ENCODE measurements at places on chromosomes 2 and 18.
A peak's percentile ranks its signal among the peaks of the same experiment; 100 is the strongest.

DNA sequence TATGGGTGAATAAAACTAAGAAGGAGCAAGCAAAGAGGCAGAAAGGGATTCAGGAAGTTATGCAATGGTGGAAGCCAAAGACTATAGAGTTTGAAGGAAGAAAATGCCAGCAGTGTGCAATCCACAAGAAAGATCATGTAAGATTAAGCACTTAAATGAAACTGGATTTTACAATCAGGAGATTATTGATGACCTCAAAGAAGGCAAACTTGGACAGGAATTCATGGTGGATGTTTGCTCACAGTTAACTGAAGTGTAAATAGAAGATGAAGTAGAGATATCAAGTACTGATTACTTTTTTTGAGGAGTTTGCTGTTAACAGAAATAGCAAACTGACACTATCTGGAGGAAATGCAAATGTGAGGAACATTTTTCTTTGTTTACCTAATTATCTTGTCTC lies 308.9 kb downstream of the RND3 start:
- DNase-seq: no peak

DNA sequence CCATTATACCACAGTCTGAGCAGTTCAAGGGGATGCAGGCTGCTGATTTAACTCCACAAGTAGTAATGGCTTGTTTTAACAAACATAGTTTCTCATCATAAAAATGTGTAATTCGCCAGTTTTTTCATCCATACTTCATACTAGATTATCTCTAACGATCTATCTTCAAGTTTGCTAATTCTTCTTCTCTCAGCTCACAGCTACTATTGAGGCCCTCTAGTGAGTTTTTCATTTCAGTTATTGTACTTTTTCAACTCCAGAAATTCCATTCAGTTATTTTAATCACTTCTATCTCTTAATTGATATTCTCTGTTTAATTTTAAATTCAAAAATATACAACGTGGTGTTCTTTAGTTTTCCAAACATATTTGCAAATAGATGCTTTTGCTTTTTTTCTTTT lies 20.1 kb upstream of the TMEM87B start:
- no peak for DNase-seq

- no peak for DNase-seq
Measured at GRCh38 chr18:33944493-33944892, 280.2 kb downstream of the NOL4 start.

- no peak for DNase-seq
Measured at GRCh38 chr18:61245276-61245675, 88.0 kb upstream of the CDH20 start.

DNA sequence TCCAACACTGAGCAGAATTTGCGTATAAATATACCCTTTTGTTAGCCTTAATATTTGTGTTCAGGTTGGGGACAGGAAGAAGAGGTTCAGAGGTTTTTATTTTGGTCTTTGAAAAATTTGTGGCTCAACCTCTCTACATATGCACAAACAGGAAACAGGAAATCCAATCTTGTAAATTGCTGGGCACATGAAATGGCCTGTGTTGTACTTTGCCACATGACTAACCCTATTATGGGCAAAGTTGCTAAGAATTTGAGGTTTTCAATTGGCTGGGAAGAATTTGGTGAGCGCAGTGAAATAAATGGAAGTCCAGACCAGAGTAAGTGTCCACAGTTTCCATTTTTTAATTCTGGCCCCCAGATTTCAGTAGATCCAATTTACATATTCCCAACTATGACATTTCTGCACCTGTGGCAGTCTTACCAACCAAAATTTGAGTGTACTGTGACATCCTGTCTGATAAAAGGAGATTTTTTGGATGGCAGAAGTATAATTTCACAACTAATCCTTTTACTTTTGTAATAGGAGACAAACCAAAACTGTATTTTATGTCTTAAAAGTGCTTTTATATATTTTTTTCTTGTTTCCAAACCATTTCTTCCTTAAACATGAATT lies 63.6 kb downstream of the COX7A2L start:
- no peak for DNase-seq

- no peak for DNase-seq
Measured at GRCh38 chr2:120673571-120674061, 62.1 kb upstream of the GLI2 start.

- DNase-seq: no peak
Measured at GRCh38 chr2:200668478-200668877, 82.7 kb downstream of the AOX1 start.

- DNase-seq: no peak
Measured at GRCh38 chr2:152173831-152174230, 1.7 kb downstream of the STAM2 start.

DNA sequence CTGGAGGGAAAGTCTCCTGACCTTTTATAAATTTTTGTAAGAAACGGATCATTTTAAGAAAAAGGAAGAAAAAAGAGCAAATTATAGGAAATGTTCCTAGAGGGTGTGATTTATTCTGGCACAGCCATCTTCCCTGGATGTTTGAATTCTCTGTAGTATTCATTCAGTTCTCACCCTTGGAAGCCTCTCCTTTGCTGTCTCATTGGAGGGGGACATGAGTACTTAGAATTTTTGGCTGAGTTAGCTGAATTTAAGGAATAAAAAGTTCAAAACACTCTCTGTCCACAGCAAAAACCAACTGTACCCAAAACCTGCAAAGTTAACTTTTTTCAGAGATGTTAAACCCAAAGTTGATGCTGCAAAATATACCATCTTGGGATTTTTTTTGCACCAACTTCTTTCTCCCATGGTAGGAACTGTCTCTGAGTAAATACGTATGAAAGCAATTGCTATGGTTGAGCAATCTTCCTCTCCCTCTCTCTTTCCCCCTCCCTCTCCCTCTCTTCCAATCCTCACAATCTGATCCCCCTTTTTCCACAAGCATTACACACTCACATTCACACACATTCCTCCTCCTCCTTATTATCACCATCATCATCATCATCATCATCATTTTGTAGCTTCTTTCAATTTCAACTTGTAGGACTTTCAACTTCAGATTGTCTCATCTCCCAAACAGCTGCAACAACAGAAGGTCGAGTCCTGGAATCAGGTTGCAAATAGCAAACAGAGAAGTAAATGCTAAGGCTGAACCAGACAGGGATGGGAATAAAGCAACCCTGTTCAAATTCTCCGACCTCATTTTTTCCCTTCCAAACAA lies 183.7 kb downstream of the GFPT1 start:
- DNase-seq: no peak

DNA sequence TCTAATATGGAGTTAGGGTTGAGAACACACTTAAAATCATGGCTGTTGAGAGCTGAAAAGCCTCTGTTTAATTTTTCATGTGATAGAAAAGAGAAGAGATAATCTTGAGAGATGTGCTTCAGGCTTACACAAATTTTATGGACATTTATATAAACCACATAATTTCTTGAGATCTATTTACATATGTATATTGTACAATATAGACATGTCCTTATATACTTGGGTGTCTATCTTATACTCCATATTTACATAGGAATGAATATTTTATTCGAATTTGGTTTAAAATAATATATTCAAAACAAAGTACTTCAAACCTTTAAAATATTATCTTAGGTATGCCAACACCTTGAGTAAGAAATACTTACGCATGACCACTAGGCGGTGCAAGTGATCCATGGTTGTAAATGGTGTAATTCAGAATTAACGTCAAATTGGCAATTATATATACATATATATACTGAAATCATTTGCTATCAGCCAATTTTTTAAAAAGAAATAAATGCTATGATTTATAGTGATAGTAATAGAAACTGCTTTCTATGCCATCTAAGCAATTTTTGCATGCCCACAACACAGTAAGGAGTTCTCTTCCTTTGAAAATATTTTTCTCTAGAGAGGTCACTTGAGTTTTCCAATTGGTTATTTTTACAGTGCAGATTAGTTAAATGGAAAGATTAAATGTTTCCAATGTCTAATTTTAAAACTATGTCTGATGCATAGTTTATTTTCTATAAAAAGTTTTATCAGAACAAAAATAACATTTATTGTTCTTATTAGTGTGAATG lies 37.6 kb upstream of the SPAG16 start:
- DNase-seq: peak; percentile 33

DNA sequence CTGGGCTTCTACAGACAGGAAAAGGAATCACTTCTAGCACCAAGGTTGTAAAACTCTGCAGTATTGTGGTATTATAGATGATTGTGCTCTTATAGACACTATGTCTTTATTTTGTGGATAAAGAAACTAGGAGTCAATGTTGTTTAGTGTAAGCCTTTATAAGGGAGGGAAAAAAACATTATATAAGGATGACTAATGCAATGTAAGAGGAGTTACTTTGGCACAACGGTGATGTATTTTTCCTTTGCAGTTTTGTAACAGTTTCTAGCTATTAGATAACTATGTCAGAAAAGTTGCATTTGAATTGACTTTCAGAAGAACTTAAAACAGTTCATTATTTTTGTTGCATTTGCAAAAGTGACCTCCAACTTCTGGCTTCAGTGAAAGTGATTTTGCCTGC lies 545.4 kb downstream of the CCDC85A start:
- no peak for DNase-seq

GRCh38 chr2:113762377-113763118 lies 6.1 kb upstream of the SLC35F5 start:
- no peak for DNase-seq

DNA sequence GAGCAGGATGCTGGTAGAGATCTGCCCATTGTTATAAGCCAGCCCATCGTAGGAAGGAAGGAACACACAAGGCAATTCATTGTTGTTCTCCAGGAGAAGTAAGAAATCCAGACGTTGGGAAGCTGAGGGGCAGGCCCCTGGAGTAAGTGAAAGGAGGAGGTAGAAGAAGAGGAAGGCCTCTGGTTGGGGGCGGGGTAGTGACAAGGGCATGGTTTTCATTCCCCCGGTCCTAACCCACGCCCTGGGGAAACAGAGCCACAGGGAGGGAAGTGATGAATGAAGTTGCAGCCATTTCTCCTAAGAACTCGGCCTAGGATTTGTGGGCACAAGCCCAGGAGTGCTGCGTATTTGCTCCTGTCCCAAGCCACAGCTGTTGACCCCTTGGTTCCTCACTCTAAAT lies 18.0 kb downstream of the LBH start:
- no peak for DNase-seq

GRCh38 chr2:113977660-113978523 lies 88.0 kb downstream of the ACTR3 start:
- no peak for DNase-seq

DNA sequence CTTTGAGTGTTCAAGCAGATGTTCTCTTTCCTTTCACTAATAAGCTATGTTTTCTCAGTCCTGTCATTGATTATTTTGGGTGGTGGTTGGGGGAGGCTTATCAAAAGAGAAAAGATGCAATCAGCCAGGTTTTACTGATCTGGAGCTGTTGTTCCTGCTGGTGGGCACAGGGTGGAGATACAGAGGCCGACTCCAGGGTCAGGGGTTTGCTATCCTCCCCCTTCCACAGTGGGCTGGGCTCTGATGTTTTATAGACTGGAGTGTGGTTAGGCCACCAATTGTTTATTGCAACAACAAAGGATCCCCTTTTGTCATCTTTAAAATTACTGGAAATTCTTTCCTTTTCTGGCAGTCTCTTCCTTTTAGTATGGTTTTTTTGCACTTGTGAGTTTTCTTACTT lies 120.5 kb downstream of the TANC1 start:
- no peak for DNase-seq

- no peak for DNase-seq
Measured at GRCh38 chr2:219461047-219461514, 26.4 kb downstream of the SPEG start.

DNA sequence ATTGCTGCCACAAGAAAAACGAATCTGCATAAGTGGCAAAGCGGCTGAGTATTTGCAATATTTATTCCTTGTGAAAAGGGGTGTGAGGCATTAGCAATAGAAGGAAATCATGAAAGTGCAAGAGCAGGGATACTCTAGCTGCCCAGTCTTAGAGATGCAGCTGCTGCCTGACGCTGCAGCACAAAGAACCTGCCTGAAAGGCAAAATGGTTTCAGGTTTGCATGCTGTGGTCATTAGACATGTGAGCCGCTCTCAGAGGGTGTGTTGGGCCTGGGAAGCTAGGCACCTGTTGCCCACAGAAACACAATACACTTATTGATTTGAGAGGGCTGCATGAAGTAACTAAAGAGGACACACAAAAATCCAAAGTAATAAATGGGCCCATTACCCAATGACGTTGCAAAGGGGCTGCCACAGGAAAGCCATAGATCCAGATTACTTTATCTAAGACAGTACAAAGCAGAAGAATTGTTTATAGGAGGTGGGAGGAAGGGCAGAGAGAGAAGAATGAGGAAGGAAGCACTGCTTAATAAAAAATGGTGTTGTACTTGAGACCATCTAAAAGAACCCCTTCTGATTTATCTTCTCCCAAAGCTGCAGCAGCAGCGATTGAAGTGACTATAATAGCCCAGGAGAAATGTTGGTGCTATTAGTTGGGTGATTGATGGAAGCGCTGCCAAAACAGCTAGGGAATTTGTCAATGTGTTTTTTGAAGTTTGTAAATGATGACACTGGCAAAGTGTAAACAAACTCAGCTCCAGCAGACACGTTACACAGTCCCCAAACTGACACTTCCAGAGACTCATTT lies 492.4 kb upstream of the ACVR2A start:
- no peak for DNase-seq

GRCh38 chr18:60247103-60247502 lies 125.5 kb downstream of the MC4R start:
- DNase-seq: no peak

DNA sequence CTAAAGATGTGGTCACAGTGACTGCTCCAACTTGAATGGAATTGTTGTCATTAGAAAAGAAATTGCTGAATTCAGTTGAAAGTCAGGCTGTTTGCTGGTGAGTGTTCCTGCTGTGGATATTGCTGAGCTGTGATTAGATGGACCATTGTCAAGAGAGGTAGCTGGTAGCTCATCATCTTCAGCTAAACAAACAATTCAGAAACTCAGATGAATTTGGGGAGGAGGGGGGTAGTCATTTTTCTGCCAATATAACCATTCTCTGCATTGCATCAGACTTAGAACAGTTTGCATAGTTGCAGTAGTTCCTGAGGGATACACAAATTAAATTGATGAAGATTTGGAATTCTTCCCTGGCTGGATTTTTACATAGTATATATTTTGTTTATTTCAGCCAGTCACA lies 108.3 kb downstream of the MTCL1 start:
- no peak for DNase-seq

- no peak for DNase-seq
Measured at GRCh38 chr2:156708051-156708450, 271.9 kb downstream of the GPD2 start.

DNA sequence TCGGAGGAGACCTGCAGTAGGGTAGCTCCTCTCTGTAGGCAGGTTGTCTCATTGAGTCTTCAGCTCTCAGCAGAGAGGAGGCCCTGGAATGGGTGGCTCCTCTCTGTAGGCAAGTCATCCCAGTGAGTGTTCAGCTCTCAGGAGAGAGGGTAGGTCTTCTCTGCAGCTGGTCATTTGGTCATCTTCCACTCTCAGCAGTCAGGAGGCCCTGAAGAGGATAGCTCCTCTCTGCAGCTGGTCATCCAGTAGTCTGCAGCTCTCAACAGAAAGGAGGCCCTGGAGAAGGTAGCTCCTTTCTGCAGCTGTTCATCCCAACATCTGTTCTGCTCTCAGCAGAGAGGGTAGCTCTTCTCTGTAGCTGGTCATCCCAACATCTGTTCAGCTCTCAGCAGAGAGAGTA lies 26.0 kb upstream of the RUFY4 start:
- DNase-seq: no peak

- no peak for DNase-seq
Measured at GRCh38 chr2:167987026-167987425, 260.4 kb downstream of the STK39 start.

All from stimulated activated naive CD4-positive, alpha-beta T cell treated with Interleukin-2 at 50 U/mL for 16 hours (primary cell).